NCI-H2107 (cell line): ENCODE measurements at places on chromosomes 11 and 22.

GRCh38 chr22:38270091-38270992, 2.5 kb downstream of the TMEM184B start:
- no peak for DNase-seq

DNA sequence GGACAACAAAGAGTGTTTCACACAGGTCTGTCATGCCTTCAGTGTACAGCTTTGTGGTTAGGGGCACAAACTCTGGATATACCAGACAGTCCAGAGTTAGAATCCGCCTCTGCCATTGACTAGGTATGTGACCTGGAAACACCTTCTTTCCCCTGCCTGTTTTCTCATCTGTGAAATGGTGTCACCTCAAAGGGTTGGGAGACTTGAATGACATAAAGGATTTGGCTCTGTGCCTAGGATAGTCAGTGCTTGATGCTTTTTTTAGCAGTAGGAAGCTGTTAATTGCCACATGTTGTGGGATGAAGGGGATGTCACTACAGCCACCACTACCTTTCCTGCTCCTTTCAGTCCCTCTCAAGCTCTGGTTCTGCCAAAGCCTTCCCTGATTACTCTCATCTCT, 17.4 kb upstream of the LRRC55 start:
- DNase-seq = no peak

DNA sequence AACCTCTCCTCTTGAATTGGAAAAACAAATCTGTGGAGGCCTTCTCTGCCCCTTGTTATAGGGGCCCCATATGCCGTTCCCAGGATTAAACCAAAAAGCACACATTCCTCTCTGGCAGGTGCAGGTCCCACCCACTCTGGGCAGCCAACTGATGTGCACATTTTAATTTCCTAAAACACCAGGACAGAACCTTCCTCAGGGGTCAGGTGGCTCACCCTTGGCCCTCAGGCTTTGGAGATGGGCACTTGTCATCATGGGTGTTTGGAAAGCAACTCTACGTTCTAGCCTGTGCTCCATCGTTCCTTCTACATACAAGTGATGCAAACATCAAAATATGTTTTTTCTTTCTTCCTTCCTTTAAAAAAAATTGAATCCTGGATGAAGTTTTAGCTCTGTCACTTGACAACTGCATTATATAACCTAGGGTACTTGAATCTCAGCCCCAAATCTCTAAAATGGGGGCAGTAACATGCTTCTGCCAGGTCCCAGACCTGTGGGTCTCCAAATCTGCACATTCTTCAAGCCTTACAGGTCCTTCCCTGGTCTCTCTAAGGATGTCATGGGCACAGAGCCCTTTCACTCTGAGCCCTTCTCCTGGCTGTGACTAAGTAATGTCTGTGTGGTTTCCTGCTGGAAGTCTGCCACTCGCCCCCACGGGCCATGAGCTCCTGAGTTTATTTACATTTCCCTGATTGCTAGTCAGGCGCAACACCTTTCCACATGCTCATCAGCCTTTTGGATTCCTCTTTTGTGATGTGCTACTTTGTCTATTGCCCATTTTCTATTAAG, 43.8 kb downstream of the KCNQ1OT1 start:
- DNase-seq = no peak

DNA sequence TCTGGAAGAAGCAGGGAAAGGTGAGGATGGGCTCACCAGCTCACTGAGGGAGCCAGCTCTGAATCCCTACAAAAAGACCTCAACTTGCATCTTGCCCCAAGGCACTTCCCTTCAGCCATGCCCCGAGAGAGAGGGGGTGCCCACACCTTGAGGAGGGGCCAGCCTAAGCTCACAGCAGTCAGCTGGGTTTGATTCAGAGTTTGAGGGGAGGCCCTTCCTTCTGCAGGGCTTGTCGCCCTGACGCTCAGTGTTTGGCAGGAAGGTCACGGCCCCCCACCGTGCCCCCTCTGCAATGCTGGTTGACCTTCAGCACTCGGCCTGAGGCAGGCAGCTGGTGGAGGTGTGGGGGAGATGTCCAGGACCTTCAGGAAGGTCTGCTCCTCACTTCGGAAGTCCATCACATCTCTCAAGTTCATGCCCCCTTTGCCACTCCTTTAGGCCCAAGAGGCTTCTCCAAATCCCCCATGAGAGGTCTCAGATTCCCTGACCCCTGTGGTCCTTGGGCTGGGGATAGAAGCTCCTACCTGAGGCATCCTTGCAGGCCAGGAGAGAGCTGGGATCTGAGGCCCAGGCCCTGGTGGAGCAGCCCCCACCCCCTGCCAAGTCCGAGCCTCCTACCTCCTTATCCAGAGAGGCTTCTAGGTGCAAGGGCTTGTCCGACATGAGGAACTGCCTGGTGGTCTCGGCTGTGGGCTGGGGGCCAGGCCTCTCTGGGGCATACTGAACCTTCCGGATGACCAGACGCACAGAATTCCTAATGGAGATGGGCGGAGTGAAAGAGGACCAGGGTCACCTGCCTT, 37.6 kb downstream of the TPBGL start:
- DNase-seq = no peak

DNA sequence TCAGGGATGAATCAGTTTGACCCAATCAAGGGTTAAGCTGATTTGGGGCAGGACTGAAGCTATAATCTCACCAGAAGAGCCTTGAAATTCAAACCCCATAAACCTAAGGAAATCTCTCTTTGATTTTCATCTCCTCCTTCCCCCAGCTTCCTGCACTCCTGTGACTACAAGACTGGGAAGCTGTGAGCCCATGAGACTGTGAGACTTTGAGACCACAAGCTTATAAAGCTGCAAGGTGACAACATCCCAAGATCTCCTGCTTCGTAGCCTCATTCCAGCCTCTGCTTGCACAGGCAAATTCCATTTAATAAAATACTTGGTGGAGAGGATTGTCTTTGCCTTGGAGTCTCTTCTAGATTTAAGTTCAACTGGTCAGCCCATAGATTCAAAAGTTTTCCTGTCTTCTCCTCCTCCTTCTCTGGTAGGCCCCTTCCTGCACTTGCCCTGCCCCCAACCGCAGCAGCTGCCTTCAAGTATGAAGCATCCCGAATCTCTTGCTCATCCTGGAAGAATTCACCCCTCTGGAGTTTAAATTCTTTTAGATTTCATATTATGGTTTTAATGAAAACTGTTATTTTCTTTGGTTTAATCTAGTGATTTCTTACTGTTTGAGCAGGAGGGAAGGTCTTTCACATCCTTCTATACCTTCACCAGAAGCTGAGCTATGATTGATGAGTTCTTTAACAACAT, 42.1 kb downstream of the PAMR1 start:
- DNase-seq = no peak

DNA sequence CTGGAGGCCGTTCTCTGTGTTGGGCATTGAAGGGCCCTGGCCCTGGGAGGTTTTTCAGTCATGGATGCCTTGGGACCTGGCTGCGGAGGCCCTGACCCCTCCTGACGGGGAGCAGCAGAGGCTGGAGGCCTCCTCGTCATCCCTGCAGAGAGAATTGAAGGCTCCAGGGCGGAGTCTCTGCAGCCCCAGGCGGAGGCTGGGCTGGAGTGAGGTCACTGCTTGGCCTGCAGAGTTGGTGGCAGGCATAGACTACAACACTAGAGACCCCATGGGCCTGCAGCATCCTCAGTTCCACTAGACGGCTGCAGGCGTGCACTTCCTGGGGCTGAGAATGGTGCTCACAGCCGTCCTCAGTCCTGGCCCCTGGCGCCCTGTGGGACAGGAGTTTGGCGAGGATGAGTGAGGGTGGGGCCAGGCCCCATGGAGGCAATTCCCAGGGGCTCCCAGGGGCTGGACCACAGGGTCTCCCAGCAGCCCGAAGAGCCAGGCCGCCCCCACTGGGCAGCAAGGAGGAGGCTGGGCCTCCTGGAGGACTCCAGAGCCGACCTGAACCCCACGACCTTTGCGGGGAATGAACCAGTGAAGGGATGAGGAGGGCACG, 1194.9 kb downstream of the BRD1 start:
- DNase-seq = no peak

DNA sequence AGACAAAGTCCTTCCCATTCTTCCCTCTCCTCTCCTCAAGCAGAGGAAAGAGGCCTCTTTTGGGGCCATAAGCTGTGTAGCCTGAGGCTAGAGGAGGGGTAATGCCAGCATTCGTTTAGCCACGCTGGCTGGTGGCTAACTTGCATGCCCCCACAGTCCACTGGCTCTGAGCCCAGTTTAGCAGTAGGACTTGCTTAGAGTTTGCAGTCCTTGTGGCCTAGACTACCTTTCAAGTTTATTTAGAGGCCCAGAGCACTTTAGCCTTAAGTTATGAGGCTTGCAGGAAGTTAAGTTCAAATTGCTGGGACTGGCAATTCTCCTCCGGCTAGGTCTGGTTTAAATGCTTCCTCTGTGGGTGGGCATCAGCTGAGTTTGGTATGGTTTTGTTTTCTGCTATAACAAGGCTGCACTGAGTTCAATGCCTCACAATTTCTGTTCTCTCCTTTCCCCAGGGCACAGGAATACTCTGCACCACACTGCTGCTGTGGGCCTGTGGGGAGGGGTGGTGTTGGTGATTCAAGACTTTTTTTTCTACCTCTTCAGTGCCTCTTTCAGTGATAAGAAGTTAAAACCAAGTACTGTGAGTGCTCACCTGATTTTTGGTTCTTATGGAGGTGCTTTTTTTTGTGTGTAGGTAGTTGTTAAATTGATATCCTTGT, 281.0 kb upstream of the C11orf87 start:
- no peak for DNase-seq

DNA sequence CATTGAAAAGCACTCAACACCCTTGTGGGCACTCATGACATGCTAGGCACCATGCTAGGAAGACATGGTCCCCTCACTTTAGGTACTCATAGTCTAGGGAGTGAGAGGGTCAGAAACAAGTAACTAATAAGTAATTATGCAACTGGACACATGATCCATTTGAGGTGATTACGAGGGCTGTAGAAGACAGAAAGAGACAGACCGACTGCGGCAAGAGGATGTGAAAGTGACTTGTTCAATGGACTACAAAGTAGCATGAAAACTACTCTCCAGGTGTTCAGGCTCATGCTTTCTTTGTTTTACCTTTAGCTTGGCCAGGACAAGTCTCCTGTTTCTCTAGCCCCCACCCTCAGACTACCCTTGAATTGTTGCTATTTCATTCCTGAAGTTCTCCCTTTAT, 310.8 kb upstream of the SORL1-AS1 start:
- no peak for DNase-seq

- no peak for DNase-seq
Measured at GRCh38 chr11:40542821-40543220, 916.6 kb downstream of the LRRC4C start.

GRCh38 chr11:117986981-117987574, 884 bp downstream of the IL10RA start:
- no peak for DNase-seq

DNA sequence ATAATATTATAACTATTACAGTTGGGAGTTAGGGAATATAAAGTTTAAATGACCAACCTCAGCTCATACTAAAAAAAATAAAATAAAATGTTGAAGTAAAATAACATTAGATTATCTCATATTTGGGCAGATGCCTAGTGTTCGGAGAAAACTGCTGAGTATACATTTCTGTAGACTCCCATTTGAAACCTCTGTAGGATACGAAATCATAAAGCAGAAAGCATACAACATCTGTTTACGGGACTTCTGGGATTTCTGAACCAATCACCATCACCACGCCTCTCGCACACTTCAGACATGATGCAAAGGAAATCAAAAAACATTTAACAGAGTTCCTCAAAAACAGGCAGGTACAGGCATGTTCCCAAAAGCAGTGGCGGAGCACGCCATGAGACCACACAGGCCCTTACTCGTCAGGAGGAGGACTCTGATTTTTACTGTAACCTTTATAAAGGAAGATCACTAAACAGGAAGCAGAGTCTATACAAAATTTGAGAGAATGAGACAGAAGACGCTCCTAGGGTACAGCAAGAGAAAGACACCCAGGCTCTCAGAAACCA, 8.6 kb downstream of the ZNF195 start:
- DNase-seq = no peak
